ENCODE measurements at places on chromosomes 6 and 20.
A peak's percentile ranks its signal among the peaks of the same experiment; 100 is the strongest.

DNA sequence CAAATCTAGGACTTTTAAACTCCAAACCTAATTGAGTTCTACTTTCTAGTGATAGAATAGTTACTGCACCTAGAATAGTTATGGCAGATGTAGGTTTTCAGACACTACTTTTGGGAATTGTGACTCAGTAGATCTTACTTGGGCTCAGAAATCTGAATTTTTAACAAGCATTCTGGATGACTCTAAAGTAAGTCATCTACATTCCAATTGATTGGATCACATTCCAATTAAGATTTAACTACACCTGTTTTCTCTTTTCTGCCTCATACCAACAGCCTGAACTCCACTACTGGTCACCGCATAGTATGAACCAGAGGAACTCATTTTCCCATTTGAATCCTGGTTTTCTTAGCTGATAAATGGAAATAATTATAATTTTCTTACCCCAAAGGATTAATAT lies 49.5 kb upstream of the TFAP2D start:
- DNase-seq = no peak

GRCh38 chr6:41376176-41376575 lies 40.8 kb downstream of the NCR2 start:
- DNase-seq = no peak

GRCh38 chr20:63327231-63327745 lies 33.9 kb downstream of the CHRNA4 start:
- no peak for DNase-seq

DNA sequence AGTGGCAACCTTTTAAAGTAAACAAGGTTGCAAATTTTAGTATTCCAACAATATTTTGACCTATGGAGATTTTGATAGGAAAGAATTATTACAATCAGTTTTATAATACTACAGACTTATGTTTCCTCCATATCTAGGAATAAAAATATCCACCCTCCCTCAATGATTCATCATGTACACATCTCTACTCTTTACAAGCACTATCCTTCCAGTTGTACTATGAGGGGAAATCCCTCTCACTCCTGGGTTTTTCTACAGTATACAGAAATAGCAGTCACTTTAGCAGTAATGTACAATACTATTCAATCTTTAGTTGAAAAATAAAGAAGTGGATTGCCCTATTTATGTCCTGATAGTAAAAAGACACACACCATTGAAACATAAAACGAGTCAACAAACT lies 46.3 kb upstream of the SCML4 start:
- no peak for DNase-seq

DNA sequence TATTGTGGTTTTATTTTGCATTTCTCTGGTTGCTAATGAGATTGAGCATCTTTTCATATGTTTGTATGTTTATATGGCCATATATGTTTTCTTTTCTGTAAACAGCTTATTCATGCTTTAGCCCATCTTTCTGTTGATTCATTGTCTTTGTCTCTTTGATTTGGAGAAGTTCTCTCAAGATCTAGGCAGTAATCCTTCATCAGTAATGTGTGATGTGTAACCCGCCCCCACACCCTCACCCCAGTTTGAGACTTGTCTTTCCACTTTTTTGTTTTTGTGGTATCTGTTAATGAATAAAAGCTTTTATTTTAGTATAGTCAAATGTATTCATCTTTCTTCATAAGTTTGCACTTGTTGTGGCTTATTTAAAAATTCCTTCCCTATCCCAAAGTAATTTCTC lies 26.0 kb downstream of the ZC3H12D start:
- no peak for DNase-seq

GRCh38 chr6:136033416-136033815 lies 181.9 kb downstream of the PDE7B start:
- no peak for DNase-seq

DNA sequence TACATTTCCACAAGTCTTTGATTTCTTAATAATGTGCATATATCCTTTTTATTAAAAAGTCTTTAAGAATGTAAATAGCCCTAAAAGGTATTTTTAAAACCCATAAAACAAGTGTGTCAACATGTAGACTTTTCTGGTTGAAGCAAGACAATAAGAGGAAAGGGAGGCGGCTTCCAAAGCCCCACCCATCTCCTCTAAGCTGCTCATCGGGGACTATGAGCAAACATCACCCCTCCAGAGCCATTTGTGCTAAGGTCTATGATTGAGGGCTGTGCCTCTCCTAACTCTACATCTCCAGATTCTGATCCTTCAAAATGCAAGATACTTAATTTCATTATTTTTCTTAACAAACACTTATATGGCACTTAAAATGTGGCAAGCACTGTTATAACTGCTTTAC lies 2.5 kb upstream of the NAA20 start:
- DNase-seq = no peak

- DNase-seq = no peak
These were observed 500.6 kb downstream of the QKI start for GRCh38 chr6:163915131-163915530.

- no peak for DNase-seq
These were observed 762 bp downstream of the SIRPB1 start for GRCh38 chr20:1618954-1619540.

DNA sequence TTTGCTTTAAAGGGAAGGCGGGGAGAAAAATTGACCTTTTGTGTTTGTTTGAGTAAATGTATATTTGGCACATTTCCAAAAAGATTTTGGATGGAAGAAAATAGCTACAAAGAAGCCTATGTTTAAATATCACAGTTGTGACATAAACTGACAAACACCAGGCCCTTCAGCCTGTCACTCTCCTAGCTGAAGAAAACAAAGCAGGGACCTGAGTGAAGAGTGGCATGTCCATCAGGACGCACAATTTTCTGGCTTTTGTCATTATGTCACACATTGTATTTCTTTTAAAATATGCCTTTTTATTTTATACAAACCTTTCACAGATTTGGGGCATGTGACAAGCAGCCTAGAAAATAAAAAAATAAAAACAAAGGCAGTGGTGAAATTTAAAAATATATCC lies 241.2 kb downstream of the OGFRL1 start:
- DNase-seq = no peak

GRCh38 chr6:5592886-5593519 lies 331.7 kb downstream of the FARS2 start:
- no peak for DNase-seq

DNA sequence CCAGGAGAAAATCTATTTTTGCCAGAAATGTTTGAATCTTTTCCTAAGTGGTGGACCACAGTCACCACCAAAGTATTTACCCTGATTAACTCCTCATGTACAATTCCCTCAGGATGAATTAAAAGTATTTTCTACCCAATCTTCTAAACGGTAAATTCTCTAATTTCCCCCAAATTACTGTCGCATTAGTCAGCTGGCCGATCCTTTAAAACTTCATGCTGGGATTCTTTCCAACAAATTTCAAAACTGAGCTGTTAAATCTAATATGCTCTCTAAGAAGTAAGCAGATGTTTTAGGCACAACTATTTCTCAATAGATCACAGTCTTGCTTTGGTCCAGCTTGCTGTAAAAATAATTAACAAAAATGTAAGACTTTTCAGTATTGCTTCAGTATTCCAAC lies 447.2 kb downstream of the FRK start:
- DNase-seq = no peak

GRCh38 chr20:8530022-8530421 lies 398.0 kb downstream of the PLCB1 start:
- DNase-seq = no peak

GRCh38 chr6:80988286-80988685 lies 764.2 kb downstream of the TENT5A start:
- DNase-seq = no peak

DNA sequence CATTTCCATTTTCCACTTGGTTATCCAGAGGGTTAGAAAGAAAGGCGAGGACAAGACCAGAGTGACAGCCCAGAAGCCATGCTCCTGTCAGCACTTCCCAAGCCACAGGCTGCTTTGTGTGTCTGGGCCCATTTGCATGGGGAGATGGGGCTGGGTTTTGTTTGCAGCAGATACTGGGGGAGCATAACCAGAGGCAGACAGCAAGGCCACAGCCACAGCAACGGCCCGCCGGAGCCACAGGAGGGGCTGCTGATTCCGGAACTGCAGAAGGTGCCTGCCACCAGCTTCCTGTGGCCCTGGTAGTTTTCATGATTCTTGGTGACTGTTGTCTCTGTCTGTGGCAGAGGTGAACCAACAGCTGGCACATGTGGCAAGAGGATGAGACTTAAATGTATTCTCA lies 106.6 kb downstream of the DLL1 start:
- DNase-seq = no peak

- no peak for DNase-seq
These were observed 16.6 kb upstream of the BTBD3 start for GRCh38 chr20:11901127-11901526.

DNA sequence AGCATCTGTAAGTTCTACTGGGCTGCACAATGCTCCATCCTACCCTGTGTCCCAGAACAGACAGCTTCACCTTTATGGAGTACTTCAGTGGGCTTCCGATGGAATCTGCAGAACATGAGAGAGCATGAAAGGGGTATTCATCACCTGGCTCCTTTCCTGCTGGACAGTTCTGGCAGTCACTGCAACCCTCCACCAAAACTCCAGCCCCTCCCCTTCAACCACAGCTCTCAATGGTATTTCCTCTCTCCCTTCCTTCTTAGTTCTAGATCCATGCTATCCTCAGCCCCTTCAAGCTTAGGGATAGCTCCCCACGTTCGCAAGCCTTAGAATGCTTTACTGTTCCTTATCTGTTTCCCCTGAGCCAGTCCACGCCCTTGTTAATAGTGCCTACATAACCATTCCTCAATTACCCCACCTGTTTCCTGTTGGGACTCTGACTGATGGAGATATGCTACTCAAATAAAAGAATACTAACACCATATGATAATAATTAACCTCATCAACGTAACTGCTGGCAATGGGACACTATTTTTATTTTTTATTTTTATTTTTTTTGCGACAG lies 26.8 kb downstream of the TRAM2 start:
- no peak for DNase-seq

GRCh38 chr6:142478117-142478516 lies 176.3 kb downstream of the ADGRG6 start:
- DNase-seq = no peak

DNA sequence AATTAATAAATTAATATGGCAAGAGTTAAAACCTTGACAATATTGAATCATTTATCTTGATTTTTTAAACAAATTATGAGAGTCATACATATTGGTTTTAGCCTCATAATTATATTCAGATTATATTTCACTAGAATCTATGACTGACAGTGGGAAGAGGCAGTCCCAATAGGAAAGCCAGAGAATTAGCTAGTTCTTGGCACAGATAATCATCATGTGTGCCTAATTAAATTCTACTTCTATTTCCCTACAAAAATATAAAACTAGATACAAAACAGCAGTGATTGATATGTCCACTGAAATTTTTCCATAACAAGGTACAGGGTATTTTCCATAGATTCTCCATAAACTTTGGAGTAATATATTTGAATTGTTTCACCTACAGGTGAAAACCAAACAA lies 38.6 kb downstream of the COL9A1 start:
- no peak for DNase-seq

DNA sequence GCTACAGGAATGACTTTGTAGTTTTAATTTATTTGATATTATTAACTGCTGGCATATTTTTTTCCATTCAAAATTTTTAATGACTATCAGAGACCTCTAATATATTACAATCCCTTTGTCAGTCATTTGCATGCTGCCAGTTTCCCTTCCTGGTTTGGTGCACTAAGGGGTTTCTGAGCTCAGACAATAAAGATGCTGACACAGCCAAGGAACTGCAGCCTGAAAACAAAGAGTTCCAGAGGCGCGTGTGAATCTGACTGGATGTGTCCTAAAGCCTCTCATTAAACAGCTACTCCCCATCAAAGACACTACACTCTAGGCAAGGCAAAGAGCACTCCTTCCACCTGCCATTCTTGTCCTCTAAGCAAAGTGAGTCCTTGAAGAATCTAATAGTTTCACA lies 116.8 kb upstream of the DST start:
- no peak for DNase-seq

GRCh38 chr20:14996883-14997672 lies 659.7 kb upstream of the FLRT3 start:
- DNase-seq = no peak

GRCh38 chr6:29564875-29565274 lies 5.3 kb upstream of the UBD start:
- DNase-seq = no peak

GRCh38 chr6:31642798-31643570 lies 9.5 kb downstream of the BAG6 start:
- DNase-seq = no peak

GRCh38 chr20:9794831-9795230 lies 44.0 kb downstream of the PAK5 start:
- DNase-seq = no peak

DNA sequence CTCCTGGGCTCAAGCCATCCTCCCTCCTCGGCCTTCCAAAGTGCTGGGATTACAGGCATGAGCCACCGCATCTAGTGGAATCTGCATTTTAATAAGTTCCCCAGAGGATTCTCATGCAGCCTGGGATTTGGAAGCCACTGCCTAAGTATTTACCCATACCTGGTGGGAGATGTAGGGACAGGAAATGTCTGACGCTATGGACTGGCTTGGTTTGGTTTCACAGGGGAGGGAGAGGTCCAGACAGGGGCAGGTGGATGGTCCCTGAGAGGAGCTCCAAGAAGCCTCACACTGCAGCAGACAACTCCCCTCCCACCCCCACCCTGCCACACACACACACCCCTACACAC lies 4.4 kb downstream of the VSTM2L start:
- no peak for DNase-seq

DNA sequence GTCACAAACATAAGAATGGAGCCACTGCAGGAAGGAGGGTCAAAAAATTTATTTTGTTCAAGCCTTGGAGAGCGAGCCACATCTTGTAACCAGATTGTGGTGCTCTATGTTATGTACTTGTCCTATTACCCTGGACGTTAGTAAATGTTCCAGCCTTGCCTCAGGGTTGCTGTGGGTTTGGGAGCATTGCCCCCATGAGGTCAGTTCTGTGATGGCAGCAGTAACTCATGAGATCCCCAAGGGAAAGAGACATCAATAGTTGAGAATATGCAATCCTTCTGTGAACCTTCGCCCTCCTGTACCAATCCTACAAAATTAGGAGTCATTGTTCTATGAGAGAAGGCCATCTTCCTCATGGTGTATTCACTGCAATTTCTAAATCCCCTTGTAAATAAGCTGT lies 16.4 kb upstream of the CFAP206 start:
- no peak for DNase-seq

DNA sequence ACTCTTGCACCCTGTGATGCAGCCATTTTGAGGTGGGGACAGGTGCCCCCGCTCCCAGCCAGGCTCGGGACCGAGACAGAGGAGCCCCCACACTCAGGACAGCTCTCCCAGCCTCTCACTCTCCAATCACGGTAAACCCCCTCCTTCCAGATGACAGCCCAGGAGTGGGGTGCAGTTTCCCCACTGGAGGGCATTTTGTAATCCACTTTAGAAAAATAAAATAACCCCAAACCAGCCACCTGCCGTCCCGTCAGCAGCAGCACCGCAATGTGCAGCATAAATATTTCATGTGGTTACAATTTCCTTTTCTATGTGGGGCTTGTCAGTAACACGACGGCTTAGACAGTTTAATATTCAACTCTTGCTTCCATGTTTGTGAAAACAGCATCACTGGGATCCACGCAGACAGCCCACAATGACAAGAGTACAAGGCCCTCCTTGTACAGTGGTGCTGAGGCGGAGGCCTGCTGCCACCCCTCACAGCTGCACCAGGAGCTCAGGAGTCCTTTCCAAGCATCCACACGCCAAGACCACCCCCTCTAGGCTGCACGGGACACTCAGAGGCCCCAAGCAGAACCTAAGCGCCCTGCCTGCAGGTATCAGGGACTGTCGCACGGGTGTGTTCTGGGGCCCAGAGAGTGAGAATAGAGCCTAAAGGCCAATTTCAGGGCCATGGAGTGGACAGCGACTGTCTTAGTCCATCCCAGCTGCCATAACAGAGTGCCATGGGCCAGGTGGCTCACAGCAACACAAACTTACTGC lies 116.7 kb downstream of the JPH2 start:
- peak; percentile 78 for DNase-seq

GRCh38 chr20:62489186-62489931 lies 13.6 kb upstream of the GATA5 start:
- DNase-seq = no peak
